ENCODE measurements at places on chromosomes 13 and 19. TPM values are rescaled to one million over a fixed set of nuclear protein-coding genes. Genes with fewer than 3 reads are reported as not detected.

DNA sequence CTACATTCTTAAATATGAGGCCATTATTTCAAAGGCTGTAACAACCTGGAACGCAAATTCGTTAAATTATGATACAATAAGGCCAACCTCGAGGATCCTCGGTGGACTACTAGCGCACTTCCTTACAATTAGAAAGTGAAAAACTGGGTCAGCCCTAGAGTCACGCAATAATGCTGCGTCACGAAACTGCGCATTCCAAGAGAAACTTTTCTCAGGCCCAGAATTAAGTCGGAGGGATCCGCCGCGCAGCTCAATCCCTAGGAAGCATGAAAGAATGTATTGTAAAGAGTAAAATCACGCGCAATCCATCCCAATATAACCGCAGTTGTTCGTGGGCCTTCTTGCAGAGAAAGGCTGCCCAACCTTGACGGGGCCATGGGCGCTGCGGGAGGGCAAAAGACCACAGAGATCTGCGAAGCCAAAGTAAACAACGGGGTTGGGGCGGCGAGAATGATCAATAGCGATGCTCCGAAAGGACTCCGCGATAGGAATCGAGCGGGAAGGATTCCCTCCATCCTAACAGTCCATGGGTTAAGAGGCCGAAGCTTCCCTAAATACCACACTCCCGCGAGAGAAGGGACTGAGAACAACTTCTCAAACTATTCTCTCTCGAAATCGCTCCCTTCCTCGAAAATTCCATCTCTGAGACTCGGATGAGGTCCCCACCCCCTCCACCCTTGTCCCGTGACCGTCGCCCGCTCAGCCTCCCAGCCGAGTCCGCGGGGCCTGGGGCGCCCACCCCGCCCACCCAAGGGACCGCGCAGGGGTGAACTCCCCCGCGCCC lies 564 bp downstream of the SPART start:
- peak; percentile 8 for DNase-seq

DNA sequence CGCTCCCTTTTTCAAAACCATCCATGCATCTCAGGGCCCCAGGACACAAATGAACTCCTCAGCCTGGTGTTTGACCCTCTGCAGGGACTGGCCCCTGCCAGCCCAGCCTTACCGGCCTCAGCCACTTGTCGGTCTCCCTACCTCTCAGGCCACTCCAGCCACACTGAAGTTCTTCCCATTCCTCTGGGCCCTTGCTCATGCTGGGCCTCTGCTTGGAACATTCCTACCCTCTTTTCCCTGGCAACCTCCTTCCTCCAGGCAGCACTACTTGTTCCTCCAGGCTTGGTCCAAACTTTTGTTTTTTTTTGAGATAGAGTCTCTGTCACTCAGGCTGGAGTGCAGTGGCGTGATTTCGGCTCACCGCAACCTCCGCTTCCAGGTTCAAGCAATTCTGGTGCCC lies 7.6 kb upstream of the EGLN2 start:
- no peak for DNase-seq

DNA sequence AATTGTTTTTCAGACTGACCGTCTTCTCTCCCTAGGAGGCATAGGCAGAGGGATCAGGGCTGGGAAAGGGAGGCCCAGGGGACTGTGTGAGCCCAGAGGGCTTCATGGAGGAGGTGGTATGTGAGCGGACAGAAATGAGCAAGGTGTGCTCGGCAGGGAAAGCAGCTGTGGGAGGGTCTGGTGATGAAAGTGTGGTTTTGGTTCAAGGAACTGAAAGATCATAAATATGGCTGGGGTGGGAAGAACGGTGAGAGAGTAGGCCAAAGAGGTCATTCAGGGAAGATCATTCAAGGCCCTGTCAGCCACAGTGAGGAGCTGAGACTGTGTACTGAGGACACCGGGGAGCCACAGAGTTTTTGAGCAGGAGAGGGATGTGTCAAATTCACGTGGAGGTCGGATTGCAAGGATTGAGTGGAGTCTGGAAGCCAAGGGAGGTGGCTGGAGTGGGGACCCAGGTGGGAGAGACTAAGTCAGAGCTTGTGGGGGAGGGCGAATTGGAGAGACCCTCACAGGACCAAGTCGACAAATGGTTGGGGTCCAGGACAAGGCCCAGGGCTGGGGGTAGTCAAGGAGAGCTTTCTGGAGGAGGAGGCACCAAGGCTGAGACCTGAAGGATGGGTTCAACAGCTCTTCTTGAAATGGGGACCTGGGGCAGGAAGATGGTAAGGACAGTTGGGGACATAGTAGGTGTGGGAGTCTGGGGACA lies 7.6 kb downstream of the PLD3 start:
- no peak for DNase-seq

Gene TTC9B
- total RNA-seq = not detected

Gene LHB
- total RNA-seq = 0.57 TPM

Data from T-cell (primary cell).